ENCODE measurements at places on chromosomes 7 and 10.

DNA sequence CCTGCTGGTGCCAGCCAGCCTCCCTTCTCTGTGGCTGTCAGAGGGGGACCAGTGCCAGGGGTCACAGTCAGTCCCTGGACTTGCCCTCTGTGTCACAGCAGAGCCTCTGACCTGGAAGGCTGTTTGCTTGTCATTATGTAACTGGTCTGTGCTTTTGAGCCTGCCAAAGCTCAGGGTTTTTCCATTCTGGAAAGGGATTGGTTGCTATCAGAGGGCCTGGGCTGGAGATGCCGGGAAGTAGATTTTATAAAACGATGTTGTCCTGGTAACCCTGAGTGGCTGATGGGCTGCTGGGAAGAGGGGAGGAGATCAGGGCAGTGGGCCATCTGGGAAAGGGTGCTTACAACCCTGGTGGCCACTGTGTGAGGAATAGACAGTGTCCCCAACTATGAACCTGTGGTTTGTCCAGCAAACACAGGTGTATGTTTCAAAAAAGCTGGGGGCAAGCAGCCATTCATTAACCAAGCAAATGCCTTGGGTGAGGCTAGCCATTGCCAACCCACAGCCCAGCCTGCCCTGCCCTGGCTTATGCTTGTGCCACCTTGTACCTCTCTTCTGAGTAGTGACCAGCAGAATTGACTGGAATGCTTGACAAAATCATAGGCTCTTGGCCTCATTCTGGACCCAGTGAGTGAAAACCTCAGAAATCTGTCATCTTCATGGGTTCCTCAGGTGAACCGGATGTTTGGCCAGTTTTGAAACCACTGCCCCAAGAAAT, 21.6 kb downstream of the SFTPD start:
- DNase-seq = no peak

GRCh38 chr7:54729107-54729506, 29.9 kb downstream of the SEC61G start:
- no peak for DNase-seq

DNA sequence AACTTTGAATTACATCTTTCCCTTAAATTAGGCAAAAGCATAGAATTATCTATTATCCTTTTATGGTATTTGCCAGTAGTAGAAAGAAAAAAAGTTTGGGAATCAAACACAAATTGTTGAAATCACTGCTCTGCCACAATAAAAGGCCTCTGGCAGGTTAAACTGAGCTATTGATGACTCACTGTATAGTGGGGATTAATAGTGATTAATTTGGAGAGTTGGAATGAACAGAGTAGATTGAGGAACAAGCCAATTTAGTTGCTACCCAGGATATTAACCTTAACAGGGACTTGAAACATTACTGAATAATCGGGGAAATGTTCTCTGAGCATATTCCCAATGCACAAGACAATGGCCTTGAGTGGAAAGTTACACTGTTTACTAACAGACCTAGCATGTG, 33.1 kb downstream of the MASTL start:
- no peak for DNase-seq

DNA sequence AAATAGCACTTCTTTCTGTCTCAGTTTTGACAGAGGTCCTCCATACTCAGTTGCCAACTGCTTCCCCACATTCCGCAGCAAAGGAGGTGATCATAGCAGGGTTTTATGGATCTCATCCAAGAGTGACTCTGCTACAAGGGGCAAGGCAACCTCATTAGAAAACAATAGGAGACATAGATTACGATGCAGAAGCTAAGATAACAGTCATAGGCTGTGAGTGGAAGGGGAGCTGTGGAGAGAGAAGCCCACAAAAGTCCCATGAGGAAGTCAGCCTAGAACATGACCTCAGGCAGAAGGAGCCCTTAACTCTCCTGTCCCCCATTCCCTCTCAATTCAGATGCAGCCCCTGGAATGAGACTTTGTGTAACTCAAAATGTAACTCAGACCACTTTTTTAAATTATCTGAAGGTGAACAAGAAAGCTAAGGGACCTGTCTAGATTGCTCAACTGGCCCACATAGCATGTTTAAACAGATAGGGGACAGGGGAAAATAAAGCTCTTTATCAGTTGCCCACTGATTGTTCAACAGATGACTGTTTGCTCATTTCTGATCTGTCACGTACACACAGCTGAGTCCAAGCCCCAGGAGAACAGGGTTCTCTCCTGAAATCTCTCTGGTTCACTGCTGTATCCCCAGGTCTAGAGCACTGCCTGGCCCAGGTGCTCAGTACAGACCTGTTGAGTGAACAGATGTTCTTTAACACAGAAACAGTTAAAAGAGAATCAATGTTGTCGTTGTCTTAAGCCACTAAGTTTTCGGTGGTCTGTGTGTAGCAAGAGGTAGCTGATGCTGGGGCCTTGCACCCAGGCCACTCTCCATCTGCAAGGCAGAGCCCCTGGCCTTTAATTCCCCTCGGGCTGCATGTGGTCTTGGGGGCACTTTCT, 1.5 kb upstream of the NCOA4 start:
- DNase-seq = no peak

DNA sequence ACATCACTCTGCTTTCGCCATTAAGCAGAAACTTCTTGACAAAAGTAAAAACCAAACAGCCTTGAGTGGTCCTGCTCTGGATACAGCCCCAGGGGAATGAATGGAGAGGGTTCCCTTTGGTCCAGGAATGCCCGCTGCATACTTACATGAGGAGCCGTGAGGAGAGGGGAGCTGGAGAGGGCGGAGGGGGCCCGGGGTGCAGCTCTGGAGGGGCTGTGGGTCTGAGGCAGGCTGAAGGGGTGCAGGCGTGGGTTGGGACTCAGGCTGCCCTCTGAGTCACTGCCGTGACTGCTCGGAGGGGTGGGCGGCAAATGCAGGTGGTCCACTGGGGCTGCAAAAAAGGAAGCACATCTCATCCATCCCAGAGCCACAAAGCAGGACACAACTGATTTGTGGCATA, 61.3 kb upstream of the DGKI start:
- DNase-seq = no peak

DNA sequence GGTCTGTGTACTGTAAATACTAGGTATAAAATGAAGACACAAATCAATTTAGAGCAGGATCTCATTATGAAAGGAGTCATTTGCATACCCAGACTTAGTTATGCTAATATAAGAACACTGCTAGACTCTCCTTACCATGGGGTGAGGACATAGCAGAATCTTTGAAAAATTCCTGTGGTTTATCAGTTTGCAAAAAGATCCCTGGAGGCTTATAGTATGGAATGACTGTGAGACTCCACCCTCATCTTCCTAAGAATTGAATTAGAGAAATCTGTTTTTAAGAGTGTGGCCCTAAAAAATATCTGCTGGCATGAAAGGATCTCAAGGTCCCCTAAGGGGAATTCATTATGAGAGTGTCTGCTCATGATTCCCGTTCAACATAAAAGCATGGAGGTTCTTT, 63.2 kb downstream of the WNT2 start:
- peak; percentile 69 for DNase-seq

DNA sequence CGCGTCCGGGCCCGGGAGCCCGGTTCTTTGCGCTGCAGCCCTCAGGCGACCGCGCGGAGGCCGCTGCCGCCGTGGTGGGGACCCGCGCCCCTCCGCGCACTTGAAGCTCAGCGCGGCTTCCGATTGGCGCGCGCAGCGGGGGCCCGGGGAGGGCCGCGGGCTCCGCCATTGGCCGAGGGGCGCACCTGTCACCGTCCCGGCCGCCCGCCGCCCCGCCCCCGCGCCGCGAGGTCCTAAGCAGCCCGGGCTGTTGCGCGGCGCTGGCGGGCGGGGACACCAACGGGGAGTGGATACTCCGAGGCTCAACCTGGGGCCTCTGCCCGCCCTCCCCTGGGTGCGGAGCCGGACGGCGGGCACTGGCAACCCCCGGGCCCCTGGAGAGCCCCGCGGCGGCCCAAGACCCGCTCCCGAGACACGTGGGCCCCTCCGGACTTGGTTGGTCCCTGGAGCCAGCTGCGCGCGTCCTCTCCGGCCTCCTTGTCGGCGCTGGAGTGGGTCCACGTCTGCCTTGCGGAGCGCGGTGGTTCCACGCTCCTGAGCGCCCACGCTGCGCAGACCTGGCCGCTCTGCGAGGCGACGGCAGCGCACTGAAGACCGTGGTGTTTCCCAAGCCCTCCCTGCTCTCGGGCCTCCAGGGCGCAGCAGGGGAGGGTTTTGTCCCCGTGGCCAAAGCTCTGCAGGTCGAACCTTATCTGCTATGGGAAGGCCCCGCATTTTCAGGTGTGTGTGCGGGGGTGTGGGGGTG, at the start of gene MNX1:
MNX1 (minus strand) TSS at position 76 of the 745 bp plus-strand sequence. CDS start 313 bp downstream, outside the sequence.
- DNase-seq = no peak

DNA sequence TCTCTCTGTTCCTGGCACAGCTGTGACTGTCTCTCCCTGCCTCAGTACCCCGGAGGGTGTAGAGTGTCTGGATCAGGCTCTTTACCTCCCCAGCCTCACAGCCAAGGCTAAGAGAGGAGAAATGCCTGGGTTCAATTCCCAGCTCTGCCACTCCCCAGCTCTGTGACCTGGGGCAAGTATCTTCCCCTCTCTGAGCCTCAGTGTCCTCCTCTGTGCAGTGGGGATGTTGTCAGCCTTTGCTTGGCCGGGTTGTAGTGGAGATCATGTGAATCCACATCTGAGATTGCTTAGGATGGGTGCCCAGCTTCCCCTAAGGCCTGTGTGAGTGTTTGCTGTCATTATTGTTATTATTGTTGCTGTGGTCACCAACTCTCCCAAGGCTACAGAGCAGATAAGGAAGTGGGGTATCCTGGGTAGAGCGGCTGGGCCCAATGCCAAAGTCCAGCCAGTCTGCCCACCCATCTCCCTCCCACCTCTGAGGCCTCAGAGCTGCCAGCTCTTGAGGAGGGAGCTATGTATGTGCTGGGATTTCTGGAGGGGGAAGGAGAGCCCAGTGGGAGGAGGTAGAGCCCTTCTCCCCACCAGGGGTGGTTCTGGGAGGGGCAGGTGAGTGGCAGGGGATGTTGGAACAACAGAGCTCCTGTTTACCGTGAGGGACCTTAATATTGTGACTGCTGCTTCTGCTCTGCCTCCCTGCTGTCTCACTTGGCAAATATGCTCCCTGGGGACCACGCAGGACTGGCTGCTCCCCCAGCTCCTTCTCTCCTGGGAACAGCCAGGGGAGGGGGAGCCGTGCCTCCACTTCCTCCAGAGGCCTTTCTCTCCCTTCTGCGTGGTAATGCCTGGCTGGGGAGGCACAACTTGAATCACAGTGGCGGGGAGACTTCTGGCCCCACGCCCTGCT, 170.5 kb downstream of the RPS24 start:
- DNase-seq = no peak

DNA sequence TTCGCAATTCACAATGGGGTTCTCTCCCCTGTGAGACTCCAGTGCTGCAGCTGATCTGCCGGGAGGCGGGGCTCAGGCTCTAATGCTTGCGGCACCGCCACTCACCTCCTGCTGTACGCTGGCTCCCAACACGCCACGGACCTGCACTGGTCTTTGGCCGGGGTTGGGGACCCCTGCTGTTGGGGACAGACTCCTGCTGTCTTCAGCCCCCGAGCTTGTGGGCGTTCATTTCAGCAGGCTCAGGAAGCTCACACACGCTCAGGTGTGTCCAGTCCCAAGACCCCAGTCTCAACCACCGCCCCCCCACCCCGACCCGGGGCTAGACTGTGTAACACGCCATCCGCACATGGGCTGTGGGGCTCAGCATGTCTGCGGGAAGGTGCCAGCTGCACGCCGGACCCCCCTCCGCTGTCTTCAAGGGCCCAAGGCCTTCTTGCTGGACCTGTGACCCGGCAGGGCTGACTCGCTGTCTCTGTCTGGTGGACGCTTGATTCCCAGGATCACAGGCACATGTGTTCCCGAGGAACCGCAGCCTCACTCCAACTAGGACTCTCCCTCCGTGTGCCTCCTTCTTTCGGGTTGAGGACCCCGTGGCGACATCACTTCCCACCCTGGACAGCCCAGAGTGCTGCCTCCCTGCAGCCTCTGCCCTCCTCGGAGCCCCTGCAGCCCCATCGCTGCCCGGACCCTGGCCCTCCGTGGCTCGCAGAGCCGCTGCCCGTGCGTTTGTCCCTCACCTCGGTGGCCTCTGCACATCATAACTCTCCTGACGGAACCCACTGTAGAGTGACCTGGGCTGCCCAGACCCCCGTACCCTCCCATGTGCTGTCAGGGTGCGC, 106.4 kb downstream of the DNAJB6 start:
- DNase-seq = no peak

GRCh38 chr10:31061941-31062340, 30.3 kb upstream of the ZNF438 start:
- no peak for DNase-seq

Measured in iris pigment epithelial cell (primary cell).